ENCODE measurements at places on chromosomes 13 and 19.

DNA sequence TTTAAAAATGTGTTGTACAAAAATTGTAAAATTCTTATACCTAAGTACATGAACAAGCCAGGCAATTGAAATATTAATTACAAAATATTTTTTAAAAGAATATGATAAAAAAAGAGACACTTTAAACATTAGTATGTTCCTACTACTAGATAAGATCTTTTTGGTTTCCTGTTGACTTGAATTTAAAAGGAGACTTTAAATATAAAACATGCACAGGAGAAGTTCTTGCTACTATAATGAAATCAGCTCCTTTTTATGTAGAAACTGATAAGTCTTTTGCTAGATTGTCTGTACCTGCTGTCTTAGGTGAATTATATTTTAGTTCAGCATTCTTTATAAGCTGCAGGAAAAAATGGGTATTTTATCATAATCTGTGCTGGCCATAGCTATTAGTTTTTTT is 140.2 kb downstream of the TNFSF13B start:
- DNase-seq: no peak

DNA sequence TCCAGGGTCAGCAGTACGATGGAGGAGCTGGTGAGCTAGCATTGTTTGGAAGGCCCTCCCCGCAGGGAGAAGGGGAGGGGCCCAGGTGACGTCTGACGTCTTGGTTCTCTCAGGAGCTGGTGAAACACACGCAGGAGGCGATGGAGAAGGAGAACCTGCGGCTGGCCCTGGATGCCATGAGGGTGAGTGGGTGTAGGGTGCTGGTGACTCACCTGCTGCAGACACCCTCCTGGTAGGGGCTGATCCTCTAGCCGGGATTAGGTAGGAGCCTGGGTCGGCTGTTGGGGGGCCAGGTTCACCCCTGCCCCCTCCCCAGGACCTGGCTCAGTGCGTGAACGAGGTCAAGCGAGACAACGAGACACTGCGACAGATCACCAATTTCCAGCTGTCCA is 55.8 kb downstream of the VAV1 start:
- no peak for DNase-seq

GRCh38 chr19:17183858-17184321 is 31.3 kb upstream of the USE1 start:
- no peak for DNase-seq

GRCh38 chr13:100382785-100383184 is 205.8 kb downstream of the GGACT start:
- no peak for DNase-seq

- DNase-seq: no peak
Measured at GRCh38 chr13:29883941-29884518, 33.6 kb upstream of the UBL3 start.

GRCh38 chr19:27962264-27962663 is 1250.7 kb downstream of the UQCRFS1 start:
- no peak for DNase-seq

DNA sequence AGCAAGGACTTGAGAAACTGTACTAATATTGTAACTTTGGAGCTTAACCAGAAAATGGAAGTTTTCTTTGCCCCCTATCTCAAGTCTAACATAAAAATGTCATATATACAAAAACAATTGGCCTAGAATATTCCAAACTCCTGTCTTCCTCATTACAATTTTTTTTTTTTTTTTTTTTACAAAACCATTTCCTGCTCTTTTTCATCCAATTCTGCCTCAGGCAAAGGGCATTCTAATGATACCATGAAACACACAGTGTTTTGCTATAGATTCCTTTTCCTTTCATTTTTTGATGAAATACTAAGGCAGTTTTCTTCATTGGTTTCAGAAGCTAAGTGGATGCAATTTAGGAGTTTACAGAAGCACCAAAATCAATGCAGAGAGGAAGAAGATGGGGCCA is 119.7 kb downstream of the LHFPL6 start:
- DNase-seq: no peak

GRCh38 chr13:45417790-45418534 is at the start of gene SLC25A30:
TSS of gene SLC25A30 (minus strand) at chr13:45418373. CDS start at chr13:45411425, 6,948 bp downstream.
- peak; percentile 89 for DNase-seq

DNA sequence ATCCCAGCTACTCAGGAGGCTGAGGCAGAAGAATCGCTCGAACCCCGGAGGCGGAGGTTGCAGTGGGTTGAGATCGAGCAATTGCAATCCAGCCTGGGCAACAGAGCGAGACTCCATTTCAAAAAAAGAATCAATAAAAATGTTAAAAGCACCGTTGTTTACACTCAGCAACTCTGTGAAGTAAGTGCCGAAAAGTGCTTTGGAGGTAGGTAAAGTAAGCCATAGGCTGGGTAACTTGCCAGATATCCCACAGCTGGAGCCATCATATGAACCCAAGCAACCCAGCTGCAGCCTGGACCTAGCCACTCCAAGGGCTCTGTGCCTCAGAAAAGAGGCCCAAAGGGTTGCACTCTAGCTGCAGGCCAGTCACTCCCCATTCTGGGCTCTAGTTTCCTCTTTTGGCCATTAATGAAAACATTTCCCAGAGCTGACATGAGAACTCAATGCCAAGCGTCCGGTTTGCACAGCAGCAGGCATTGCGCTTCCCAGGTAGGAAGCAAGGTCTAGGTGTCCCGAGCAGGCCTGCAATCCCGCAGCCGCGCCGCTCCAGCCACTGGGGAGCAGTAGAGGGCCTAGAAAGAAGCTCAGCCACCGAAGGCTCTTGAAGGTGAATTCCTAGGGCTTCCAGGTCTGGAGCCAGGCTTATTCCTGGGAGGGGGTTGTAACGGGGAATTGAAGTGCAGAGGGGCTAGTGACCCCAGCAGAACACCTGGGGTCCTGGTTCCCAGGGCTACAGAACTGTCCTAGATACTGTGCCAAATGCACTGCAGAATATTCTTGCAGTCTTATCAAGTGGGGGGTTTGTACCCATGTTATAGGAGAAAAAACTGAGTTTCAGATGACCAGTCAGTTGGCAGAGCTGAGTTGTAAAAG is 4.1 kb upstream of the CD79A start:
- DNase-seq: peak; percentile 68

- no peak for DNase-seq
Measured at GRCh38 chr19:17654993-17655392, 33.2 kb downstream of the UNC13A start.

DNA sequence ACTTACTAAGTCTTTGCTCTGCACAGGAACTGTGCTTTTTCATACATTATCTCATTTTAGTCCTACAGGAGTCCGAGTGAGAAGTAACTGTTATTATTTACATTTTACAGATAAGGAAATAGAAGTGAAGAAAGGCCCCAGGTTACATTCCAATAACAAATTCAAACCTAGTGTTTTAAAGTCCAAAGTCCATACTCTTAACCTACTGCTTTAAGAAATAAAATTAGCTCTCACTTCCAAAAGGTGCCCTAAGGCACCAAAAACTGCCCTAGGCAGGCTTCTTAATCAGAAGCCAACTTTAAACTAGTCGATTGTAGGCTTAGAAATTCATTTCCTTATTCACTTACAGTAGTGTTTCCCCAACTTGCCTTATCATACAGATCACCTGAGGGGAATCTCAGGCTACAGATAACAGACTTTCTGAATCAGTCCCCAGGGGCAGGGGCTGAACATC is 555.9 kb downstream of the DIAPH3 start:
- DNase-seq: no peak

GRCh38 chr13:101415358-101416174 is 742 bp downstream of the NALCN start:
- no peak for DNase-seq

- peak; percentile 56 for DNase-seq
Measured at GRCh38 chr19:46624958-46625661, at the start of gene PTGIR. TSS of gene PTGIR (minus strand) at chr19:46625089. CDS start at chr19:46624225, 864 bp downstream.

GRCh38 chr19:46639358-46640182 is 3.6 kb upstream of the GNG8 start:
- peak; percentile 65 for DNase-seq

DNA sequence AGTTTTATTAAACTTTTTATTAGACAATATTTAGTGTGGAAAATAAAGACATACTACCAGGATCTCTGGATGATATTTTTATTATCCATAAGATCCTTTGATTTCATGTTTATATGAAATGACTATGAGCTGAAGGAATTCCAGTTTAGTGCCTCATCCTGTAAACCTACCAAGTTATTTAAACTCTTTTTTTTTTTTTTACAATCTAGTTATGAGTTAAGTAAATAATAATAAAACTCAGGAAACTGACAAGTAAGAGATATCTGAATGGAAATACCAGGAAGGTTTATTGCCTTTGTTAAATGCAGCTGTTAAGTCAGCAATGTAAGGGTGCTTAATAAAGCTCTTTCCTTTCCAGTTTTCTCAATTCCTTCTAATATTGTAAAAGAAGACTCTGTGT is 53.9 kb downstream of the RXFP2 start:
- no peak for DNase-seq

DNA sequence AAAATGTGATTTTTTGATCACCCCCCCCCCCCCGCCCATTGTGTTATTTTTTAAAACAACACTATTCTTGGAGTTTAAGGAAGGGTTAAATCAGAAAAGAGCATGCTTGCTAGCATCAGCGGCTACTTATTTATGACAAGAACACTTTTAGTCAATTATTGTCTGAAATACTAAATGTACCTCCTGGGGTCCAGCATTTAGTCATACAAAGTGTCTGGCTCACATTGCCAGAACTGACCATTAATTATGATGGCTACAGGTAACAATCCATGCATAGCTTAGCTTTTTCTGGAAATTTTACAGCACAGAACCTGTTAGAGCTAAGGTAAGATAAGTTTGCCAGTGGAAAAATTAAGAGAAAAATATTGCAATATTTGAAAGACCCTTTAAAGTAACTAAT is 90.1 kb downstream of the PCDH9 start:
- no peak for DNase-seq

GRCh38 chr13:30362869-30363268 is 55.5 kb upstream of the KATNAL1 start:
- no peak for DNase-seq

DNA sequence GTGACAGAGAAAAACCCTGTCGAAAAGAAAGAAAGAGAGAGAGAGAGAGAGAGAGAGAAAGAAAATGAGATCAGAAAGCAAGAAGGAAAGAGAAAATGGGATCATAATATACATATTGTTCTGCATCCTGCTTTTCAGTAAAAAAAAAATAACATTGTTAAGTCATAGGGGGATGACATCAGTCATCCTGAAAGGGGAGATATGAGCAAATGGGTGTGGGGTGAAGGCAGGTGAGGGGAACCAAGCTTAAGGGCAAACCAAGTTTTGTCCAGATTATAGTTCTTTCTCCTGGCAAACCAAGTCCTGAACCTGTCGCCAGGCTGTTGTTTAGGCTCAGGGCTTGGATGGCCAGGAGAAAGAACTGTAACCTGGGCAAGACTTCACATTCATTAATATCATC is 92.6 kb upstream of the TMTC4 start:
- DNase-seq: no peak

DNA sequence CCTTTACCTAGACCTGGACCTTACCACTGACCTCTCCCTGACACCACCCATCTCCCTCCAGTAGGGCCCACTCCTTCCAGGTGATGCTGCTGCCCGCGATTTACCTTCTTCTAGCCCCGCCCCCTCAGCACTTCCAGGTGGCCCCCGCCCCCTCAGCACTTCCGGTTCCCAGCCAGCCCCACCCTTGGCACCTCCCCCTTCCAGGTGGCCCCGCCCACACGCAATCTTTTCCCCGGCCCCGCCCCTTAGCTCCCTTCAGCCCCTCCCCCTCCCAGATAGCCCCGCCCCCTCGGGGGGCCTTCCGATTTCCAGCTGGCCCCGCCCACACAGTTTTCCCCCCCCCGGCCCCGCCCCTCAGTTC is 586 bp downstream of the LIG1 start:
- DNase-seq: peak; percentile 84

GRCh38 chr13:44927968-44928367 is 61.3 kb downstream of the NUFIP1 start:
- DNase-seq: no peak

GRCh38 chr19:45876411-45877197 is 9.3 kb downstream of the IRF2BP1 start:
- no peak for DNase-seq

DNA sequence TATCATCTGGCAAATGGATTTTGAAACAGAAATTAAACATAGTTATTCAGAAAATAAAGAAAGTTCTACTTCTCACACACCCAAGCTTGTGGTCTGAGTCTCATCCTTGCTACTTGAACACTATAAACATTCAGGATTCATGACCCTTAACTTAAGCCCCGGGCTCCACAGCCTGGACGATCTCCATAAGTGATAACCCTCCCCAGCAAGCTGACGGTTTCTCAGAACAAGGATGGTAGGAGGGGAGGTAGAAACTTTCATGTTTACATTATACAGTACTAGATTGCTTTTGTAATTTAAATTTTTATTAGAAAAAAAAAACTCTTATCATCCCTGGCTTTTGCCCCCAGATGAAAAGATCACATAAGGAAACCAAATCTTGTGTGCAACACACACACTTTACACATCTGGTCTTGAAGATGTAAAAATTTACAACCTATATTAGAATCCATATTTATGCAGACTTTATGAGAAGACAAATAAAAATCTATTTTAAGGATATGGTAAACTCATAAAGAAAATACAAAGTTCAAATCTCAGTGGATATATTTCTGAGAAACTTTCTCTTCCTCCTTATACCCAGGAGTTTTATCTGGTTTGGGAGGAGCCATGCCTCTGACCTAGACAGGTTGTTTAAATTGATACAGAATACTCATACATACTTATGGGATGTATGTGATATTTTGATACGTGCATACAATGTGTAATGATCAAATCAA is 20.0 kb upstream of the ATP12A start:
- no peak for DNase-seq

DNA sequence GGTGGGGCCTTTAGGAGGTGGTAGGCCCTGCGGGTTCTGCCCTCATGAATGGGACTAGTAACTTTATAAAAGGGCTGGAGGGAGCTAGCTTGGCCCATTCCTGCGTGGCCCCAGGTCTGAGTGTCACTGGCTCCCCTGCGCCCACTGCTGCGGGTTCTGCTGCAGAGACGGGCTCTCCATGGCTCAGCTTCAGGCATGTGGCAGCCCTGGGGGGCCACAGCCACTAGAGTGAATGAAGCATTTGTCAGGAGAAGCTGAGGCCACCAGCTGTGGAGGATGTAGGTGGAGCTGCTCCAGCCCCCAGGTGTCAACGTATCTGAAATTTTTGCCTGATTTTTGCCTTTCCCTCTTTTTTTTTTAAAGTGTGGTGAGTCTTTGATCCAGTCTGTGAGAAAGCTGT is 119.1 kb downstream of the SOX1 start:
- DNase-seq: no peak

DNA sequence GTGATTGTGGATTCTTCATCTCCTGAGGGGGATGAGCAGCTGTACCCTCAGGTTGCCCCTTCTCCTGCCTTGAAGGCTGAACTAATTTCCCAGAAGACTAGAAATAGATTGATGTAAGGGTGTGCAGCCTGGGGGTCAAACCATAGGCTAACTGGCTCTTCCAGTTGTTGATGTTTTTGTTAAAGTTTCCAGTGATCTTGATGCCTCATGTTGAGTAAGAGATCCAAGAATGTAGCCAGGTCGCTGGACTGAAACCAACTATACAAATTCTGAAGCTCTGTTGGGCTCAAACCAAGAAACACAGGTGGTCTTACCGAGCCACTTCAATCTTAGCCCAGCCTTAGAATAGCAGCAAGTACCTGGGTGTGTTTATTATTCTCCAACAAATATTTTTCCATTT is 391.8 kb downstream of the KLF5 start:
- DNase-seq: no peak

- no peak for DNase-seq
Measured at GRCh38 chr13:47705185-47705584, 295.9 kb downstream of the SUCLA2 start.

- no peak for DNase-seq
Measured at GRCh38 chr19:30077851-30078355, 135.9 kb downstream of the URI1 start.
